ENCODE measurements at places on chromosomes 6 and 20.
A peak's percentile ranks its signal among the peaks of the same experiment; 100 is the strongest.

- DNase-seq = no peak
Measured at GRCh38 chr6:63410435-63411426, 90.9 kb upstream of the LGSN start.

GRCh38 chr20:35332540-35333200 lies 40.4 kb upstream of the FAM83C start:
- DNase-seq = no peak

- DNase-seq = no peak
Measured at GRCh38 chr6:99645986-99646385, 39.4 kb downstream of the PRDM13 start.

DNA sequence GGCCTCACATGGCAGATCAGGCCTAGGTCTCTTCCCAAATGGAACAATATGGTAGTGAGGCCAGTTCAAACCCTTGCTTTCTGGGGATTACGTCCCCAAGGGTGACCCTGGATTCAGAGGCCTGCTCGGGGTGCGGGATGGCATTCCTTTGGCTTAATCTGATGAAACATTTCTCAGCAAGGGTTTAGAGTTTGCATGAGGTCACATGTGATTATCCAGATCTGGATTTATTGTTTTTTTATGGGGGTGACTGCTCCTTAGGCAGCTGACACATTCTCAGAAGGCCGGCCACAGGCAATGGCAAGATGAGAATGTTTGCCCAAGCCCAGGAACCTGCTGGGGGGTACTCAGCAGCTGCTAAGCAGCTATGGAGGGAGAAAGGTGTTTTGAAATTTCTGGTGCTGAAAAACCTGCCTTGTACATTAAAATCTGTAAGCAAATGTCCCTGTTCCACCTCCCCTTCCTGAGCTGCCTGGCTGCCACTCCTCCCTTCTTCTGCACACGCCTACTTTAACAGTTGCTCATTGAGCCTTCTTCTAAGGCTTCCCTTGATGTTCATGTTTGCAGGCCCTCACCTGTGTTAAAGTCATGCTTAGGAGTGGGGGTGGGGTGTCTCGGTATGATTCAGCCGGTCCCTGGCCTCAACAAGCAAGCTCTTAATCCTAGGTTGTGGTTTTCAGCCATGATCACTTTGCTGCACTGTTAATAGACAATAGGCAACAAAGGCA lies 37.9 kb upstream of the FUCA2 start:
- DNase-seq = no peak

DNA sequence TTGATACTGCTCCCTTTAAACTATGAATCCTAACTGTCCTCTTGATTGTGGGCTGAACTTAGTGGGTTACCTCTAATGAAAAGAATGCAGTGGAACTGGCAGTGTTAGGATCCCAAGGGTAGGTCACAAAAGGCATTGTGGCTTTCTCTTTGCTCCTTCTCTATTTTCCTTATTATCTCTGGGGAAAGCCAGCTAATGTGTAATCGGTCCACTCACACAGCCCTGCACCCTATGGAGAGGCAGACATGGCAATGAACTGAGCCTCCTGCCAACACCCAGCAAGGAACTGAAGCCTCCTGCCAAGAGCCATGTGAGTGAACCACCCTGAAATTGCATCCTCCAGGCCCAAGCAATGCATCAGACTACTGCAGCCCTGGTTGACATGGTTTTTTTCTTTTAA lies 24.6 kb upstream of the ZNF133 start:
- peak; percentile 12 for DNase-seq

DNA sequence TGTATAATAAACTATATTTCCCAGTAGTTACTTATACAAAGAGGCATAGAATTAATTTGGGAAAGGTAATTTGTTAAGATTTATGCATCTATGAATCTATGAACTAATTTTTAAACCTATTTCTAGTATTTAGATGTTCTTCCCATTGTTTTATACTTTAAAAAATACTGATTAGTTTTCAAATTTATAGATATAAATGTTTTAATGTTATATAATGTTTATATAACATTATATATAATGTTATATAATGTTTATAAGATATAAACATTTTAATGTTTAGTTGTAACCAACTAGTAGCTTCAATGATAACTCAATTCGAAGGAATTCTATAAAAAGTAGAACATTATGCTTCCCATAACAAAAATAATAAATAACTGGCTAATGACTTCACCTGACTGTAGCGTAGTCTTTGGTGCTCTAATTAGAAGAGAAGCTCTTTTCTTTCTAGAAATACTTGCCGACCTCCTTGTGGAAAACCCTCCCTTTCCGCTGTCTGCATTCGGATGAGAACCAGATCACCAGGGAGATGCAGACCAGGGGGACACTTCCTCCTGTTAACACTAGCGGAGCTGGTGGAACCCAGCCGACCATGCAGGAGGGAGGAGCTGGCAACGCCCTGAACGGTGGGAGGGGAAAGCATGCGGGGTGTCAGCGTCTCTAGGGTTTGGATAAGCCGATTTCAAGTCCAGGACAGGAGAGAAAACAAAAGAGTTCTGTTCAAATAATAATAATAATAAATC lies 158.4 kb downstream of the OR2B2 start:
- DNase-seq = peak; percentile 93

DNA sequence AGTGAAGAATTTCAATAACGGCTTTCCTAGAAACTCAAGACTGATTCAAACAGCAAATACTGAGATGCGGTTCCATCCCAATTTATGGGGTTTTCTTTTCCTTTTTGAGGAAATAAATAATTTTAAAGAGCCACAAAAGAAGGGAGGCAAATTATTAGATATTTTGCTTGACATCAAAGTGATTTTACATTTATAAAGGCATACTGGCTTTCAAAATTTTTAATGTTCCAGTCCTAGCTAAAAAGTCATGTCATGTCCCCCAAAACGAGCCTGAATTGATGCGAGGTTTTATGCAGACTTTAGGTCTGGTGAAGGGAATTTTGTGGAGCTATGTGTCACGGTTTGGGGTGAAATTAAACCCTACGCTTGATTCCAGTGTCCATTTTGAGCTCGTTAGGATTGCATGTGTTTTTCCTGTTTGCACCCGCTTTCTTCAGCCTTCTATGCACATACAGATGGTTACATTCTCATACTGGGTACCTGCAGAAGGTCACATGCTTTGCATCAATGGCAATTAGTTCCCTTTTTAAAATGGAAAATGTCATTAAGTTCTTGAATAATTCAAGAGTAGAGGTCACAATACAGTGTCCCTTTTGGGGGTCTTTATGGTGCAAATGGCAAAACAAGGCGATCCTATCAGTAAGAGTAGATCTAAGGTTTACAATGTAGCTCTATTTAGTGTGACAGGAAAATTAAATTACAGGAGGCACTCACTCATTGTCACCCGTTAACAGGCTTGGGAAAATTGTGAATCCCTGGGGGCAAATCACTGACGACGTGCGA lies 17.3 kb downstream of the FOXA2 start:
- DNase-seq = no peak

DNA sequence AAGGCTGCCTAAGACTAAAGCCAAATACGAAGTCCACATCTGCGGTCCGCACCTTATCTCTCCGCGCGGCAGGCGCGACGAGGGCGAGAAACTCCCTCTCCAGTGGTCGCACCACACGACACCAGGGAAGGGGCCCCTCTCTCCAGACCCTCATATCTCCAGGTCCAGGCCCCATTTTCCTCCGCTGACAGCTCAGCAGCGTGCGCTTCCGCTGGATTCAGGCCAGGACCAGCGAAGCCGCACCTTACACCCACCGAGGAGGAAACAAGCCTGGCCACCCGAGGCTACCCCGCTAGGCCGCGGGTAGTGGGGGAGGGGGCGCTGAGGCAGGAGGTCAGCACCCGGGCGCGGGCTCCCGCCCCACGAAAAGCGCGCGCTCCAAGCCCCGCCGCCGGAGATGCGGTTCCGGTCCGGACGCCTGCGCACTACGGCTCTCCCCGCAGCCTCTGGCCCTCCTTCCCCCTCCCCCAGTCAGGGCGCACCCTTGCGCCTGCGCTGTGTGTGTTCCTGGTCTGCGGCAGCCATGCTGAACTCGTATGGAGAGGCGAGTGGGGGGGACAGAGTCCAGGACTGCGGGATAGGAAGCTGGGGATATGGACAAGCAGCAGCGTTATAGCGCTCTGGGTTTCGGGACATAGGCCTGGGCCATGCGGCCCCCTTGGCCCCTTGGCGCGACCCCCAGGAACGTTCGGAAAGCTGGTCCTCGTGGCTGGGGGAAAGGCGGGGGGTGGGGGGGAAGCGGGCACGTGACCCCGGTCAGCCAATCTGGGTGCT lies at the start of gene BRD2:
Gene BRD2, plus strand, starts transcription at position 502 of the 774 bp plus-strand sequence. CDS start 4,305 bp downstream, outside the sequence.
- peak; percentile 96 for DNase-seq

- no peak for DNase-seq
Measured at GRCh38 chr20:57399587-57400155, 8.5 kb downstream of the RBM38 start.

GRCh38 chr20:25378884-25379733 lies 11.5 kb downstream of the ABHD12 start:
- DNase-seq = no peak

DNA sequence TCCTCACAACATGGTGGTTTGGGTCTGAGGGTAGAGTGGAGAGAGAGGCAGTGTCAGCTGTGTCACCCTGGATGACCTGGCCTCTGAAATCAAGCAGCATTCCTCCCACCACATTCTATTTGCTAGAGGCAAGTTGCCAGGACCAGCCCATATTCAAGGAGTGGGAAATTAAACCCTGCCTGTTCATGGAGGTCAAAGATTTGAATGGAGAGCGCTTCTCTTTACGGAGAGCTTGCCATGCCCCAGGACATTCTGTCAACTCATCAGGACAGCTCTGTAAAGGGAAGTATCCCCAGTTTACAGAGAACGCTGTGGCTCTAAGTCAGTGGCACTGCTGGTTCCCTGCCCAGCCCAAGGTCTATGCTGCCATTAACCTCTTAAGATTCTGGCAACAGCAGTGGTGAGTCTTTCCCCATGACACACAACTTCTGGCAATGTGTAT lies 90.0 kb upstream of the INSM1 start:
- DNase-seq = no peak

DNA sequence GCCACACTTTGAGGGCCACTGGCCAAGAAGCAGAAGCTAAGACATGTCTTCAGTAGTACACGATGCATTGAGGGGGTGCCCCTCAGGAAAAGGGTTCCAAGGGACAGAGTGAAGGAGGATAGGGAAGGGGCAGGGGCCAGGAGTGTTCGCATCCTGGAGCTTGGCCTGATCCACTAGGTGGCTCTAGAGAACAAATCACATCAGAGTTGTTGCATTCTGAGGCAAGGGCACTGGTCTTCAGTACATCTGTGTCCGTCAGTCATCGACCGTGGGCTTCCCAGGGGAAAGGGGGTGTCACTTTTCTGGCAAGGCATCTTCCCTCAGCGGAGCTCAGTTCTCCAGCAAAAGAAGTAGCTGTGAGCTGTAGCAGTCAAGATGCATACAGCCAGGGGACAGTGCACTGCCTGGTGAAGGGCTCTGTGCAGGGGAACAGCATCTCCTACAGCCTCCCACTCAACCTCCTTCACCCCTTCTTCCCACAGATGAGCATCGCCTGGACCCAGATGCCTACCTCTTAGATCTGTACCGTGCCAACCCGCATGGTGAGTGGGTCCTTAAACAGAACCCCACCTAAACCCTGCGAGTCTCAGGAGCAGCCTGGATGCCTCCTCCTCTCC lies 47.8 kb downstream of the ARHGAP40 start:
- DNase-seq = peak; percentile 17

- no peak for DNase-seq
Measured at GRCh38 chr20:58945965-58946631, 35.0 kb upstream of the NELFCD start.

- DNase-seq = no peak
Measured at GRCh38 chr6:41713159-41713649, 22.2 kb downstream of the TFEB start.

GRCh38 chr6:122476131-122476530 lies 4.5 kb upstream of the SERINC1 start:
- peak; percentile 6 for DNase-seq

DNA sequence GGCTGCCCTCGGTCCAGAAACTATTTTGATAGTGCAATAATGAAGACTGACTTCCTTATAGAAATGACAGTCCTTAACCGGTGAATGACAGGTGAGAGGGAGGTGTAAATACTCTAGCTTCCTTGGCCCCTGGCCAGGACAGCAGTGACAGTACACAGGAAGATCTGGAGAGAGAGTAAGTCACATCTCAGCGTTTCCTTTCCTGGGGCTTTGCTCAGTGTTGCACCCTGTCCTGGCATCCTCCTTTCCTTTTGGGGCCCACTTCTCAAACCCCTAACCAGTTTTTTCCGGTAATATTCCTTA lies 336.9 kb downstream of the CD83 start:
- peak; percentile 44 for DNase-seq

GRCh38 chr6:139270249-139270648 lies 21.5 kb downstream of the TXLNB start:
- no peak for DNase-seq

- no peak for DNase-seq
Measured at GRCh38 chr6:46610862-46611553, 41.6 kb downstream of the CYP39A1 start.

- no peak for DNase-seq
Measured at GRCh38 chr6:136647363-136647852, 97.2 kb upstream of the MAP7 start.

DNA sequence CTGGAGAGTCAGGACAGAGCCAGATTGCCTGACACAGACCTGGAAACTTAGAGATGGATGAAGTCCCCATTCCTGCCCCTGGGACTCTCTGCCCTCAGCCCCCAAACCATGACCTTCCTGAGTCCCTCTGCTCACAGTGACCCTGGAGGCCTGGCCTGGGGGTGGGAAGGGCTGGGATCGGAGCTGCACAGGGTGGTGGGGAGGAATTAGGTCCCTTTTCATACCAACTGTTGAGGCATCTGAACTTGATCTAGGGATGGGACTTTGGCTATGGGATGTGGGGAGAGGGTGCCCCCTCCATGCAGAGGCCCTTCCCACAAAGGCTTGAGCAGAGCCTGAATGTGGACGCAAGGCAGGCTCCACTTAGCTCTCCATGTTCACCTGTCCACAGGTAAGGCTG lies 144.1 kb downstream of the MRPL14 start:
- DNase-seq = no peak

DNA sequence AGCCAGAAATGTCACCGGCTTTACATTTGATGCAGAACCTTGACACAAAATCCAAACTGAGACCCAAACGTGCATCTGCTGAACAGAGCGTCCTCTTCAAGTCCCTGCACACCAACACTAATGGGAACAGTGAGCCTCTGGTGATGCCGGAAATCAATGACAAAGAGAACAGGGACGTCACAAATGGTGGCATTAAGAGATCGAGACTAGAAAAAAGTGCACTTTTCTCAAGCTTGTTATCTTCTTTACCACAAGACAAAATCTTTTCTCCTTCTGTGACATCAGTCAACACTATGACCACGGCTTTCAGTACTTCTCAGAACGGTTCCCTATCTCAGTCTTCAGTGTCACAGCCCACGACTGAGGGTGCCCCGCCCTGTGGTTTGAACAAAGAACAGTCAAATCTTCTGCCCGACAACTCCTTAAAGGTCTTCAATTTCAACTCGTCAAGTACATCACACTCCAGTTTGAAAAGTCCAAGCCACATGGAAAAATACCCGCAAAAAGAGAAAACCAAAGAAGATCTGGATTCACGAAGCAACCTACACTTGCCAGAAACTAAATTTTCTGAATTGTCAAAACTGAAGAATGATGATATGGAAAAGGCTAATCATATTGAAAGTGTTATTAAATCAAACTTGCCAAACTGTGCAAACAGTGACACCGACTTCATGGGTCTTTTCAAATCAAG lies 108.4 kb downstream of the RTN4IP1 start:
- no peak for DNase-seq

- DNase-seq = no peak
Measured at GRCh38 chr6:98118397-98119045, 715.9 kb upstream of the POU3F2 start.
